ENCODE measurements at places on chromosomes 12 and 14.

GRCh38 chr14:80354860-80355581 is 143.7 kb upstream of the DIO2 start:
- no peak for DNase-seq

GRCh38 chr14:93716002-93716745 is 72.1 kb downstream of the PRIMA1 start:
- DNase-seq: no peak

- no peak for DNase-seq
Measured at GRCh38 chr14:63993992-63994391, 141.2 kb downstream of the SYNE2 start.

DNA sequence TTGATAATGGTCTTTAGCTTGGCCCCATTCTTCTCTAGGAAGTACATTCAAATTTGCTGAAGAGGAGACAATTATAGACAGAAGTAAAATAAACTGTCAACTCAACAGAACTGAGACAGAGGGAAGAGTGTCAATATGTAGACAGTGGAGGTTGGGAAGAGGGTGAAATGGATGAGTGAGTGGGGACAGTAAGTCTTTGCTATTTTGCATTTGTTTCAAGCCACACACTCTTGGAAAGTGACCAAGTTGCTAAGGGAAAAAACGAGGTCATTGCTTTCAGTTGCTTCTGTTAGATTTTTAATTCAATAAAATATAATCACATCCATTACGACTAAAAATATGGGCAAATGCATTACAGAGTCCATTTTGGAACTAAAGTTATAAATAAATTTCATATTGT is 47.8 kb downstream of the BTBD7 start:
- no peak for DNase-seq

DNA sequence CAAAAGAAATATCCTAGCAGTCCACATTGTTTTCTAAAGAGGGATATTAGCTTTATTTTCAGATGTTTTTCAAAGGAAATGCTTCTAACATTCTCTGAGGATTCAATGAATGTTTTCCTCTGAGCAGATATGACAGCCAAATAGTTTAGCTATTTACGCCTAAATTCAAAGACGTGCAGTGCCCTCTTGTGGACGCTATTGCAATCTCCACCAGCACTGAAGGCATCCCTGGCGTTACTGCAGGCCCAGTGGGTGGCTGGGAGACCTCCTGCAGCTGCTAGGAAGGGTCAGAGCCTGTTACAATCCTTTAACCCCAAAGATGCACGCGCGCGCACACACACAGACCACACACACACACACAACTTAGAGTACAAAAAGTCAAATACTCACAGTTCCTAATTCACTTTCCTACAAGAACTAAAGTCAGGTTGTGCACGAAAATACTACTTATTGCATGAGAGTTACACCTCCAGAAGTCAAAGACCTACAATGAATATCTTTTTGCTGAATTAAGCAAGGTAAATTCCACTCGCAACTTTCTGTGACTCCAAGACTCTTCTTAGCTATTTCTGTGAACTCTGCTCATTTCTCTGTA is 589.3 kb upstream of the TMEM132C start:
- DNase-seq: peak; percentile 29

GRCh38 chr14:61839507-61839906 is 77.3 kb downstream of the SNAPC1 start:
- DNase-seq: no peak

DNA sequence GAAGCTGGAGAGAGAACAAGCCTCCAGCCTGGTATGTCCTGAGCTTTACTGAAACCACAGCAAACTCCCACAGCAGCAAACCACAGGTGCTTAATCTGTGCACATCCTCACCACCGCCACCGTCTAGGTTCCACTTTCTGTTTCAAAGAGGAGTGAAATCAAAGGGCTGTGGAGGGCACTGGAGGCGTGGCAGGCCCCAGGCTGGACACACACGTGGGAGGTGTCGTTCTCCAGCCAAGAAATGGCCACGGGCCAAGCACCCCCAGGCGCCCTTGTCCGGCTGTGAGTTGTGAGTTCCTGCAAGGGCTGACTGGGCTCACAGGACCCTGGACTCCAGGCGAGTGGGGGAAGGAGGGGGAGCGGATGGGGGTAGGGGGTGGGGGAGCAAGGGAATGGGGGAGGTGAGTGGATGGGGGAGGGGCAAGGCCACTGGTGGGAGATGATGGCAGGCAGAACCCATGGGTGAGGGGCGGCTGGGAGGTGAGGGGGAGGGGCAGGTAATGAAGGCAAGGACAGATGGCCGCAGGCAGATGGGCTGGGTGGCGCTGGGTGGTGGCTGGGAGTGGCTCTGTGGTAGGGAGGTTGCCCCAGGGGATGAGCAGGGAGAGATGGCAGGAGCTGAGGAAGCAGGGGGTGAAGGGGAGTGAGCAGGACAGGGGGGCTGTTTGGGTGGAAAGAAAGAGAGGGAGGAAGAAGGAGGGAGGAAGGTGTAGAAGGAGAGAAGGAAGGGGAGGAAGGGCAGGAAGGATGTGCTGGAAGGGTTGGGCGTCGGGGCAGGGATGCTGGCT is 86.7 kb downstream of the NCOR2 start:
- DNase-seq: peak; percentile 31

DNA sequence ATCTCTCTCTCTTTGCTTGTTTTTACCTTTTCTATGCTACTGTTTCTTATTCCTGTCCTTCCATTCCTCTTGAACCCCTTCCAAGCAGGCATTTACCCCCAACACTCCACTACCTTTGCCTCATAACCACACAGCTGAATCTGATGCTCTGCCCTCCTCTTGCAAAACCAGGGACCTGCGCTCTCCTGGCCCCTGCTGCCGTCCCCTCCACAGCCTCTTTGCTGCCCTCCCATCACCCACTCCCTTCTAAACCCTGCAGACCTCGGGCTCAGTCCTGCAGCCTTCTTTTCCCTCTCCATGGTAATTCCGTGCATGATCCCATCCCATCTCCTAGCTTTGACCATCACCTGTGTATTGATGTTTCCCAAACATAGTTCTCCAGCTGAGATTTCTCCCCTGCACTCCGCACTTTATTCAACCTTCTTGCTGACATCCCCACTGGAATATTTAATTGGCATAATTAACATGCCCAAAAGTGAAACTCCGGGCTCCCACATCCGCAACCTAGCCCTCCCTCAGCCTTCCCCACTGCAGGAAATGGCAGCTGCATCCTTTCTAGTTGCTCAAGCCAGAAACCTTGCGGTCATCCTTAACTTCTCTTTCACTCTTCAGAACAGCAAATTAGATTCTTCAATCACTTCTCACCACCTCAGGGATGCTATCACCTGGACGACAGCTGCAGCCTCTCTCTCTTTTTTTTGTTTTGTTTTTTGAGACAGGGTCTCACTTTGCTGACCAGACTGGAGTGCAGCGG is 16.0 kb downstream of the FIGNL2 start:
- DNase-seq: peak; percentile 19

GRCh38 chr14:73743431-73743931 is 29.3 kb upstream of the PNMA1 start:
- peak; percentile 80 for DNase-seq

DNA sequence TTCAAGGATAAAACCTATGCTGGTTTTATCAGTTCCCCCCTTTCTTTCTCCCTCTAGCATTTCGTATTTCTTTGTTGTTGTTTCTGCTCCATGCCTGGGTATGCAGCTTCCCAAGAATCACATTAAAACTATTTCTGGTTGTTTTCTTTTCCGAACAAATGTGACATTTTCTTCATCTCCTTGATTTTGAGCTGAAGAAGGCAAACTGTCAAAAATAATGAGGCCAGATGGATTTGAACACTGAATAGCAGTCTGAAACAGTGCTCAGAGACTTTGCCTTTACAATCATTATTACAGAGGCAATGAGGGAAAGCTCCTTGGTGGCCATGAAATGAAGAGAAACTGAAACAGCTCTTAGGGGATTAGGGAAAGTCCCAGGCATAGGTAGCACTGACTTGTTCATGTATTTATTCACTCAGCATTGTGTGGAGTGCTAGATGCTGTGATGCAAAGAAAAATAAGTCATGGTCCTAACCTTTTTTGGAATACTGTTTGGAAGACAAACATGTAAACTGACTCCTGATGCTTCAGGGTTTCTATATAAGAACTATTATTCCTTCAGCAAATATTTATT is 319.5 kb downstream of the FUT8 start:
- DNase-seq: no peak

DNA sequence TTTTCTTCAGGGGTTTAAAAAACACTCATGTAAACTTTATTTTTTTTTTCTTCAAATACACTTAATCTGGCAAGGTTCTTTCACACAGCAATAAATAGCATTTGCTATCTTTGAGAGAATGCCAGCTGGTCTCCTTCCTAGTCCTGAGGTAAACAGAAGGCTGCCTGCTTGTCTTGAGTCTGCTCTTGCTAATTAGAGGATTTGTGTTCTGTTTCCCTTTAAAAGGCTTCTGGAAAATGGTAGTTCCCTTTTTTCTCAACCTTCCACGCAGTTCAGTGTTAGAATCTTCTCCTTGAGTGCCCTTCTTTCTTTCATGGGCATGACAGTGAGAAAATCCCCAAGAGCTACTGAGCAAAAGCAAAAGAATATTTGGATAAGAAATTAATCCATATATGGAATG is 92.3 kb upstream of the DCN start:
- no peak for DNase-seq

DNA sequence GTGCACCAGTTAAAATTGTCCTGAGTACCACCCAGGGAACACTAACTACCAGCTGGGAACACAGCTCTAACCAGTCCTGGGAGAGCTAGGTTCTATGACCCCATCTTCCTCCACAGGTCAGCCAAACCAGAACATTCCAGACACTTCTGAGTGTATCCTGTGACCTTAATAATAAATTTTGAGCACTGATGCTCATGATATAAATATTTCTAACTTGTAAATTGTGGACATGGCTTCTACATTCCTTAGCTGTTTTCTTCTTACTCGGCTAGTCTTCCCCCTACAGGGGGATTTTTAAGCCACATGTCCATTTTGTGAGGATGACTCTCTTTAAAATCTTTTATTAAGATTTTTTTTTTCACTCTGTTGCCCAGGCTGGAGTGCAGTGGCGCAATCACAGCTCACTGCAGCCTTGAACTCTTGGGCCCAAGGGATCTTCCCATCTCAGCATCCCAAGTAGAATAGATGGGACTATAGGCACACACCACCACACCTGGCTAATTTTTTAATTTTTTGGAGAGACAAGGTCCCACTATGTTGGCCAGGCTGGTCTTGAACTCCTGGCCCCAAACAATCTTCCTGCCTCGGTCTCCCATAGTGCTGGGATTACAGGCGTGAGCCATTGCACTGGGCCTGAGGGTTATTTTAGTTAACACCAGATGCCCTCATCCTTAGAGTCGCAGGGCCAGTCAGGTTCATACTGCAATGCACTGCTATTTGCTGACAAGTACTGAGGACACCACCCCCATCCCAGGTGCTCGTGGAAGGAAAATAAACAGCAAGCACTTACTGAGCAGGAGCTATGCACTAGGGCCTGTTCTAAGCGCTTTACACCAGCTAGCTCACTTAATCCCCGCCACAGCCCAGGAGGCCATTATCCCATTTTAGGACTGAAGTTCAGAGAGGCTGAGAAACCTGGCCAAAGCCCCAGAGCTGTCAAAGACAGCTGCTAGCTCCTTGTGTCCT is 142.6 kb upstream of the NCOR2 start:
- no peak for DNase-seq

DNA sequence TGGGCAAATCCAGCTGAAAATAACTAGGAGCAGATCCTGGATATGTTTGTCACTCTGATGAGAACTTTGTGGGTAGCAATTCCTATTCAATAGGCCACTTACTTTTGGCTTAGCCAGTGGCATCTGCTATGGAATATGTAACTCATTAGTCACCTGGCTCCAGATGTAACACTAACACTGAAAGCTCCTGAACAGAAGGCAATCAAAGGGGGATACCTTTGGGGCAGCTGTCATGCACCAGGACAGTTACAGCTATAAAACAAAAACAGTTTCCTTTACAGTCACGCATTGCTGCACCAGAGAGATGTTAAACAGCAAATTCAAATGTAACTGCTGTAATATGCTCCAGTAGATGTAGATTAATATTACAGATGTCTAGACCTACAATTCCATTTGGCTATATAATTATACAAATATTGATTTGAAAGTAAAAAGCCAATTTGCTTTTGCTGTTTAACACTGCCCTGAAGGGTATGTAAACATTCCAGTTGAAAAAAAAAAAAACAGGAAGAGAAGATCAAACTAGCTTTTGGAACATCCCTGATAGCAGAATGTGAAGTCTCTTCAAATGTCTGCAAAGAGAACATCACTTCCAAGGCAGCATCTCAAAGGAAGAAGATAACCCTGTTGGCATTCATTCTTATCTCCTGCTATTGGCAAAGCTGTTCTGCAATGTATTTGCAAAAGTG is 18.4 kb downstream of the RACGAP1 start:
- DNase-seq: no peak

DNA sequence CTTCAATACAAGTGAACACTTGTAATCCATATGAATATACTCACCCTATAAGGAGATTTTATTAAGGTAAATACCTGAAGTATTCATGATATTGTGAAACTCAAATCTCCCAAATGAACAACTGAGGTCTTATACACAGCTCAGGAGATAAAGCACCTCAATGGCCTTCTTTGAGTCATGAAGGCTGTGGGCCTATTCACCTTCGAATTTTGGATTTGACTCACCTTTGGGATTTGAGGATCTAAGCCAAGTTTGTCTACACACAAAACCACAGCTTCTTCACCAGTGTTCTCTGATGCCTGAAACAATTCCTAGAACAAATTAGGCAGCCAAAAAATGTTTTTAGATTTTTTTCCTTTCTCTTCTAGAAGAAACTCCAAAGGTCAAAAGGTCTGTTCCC is 194.1 kb downstream of the NUAK1 start:
- DNase-seq: no peak

GRCh38 chr12:48933664-48934311 is 8.5 kb upstream of the FKBP11 start:
- DNase-seq: peak; percentile 28

- DNase-seq: no peak
Measured at GRCh38 chr12:57242329-57242690, 8.7 kb downstream of the STAC3 start.

All from CD4-positive, alpha-beta T cell treated with Interleukin-6 for 4 hours (primary cell).